T-helper 17 cell (primary cell): ENCODE measurements at places on chromosomes 16 and 17.

GRCh38 chr17:70288540-70289290 is 119.4 kb downstream of the KCNJ2 start:
- H3K27me3 ChIP-seq, result peaks cover 12% of the 10 kb centered on the region
- no peak overlapping the region for H3K27ac ChIP-seq
- no peak overlapping the region for H3K4me3 ChIP-seq
- H3K36me3 ChIP-seq, result no peaks in the 10 kb centered on the region

GRCh38 chr17:60522889-60523626 is 3.0 kb downstream of the APPBP2 start:
- H3K27me3 ChIP-seq, result no peaks in the 10 kb centered on the region
- no peak overlapping the region for H3K4me3 ChIP-seq
- H3K27ac ChIP-seq, result peak overlapping the region; percentile 0
- DNase-seq, result no peak

DNA sequence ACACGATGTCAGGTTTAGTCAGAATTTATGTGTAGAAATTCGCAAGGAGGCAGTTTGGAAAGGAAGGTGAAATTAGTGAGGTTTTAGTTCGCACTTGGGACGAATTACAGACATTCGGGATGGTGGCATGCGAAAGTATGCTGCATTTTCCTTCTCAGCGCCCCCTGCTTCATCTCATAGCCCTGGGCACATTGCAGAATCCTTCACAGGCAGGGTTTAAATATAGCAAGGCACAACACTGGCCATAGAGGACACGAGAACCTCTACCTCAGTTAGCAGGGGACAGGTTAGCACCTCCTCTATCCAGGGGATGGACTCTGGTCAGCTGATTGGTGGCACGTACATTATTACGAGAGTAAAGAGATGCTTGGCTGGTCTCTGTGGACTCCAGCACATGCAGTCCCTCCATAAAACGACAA is 47.5 kb downstream of the MAP2K6 start:
- H3K27ac ChIP-seq, result no peak overlapping the region
- H3K27me3 ChIP-seq, result no peaks in the 10 kb centered on the region
- H3K4me3 ChIP-seq, result no peak overlapping the region
- H3K36me3 ChIP-seq, result peaks cover 2% of the 10 kb centered on the region

DNA sequence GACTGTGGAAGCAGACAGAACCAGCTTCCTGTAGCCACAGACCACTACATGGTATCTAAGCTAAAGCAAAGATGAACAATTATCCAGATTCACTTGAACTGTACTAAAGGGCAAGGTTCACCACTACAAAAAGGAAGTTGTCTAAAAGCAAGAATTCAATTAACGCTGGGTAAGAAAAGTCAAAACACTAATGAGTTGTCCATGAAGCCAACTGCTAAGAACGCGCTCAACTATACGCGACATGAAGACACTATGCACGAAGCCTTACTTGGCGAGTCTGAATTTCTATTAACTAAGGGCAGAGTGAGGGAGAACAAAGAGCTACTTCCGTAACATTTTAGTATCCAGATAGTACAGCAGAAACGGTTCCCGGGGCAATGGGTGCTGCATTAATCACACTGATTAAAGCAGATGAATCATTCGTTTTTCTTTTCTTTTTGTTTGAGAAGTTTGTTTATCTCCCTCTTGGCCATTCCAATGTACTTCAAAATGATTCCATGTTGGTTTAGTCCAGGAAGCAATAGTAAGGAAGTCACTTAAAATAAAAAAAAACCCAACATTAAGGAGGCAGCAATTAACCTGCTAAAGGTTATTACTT is 2.8 kb upstream of the RPS15A start:
- peak overlapping the region; percentile 37 for H3K27ac ChIP-seq
- peaks cover 18% of the 10 kb centered on the region for H3K36me3 ChIP-seq
- H3K4me3 ChIP-seq, result no peak overlapping the region
- H3K4me1 ChIP-seq, result peaks cover 32% of the 10 kb centered on the region

- no peaks in the 10 kb centered on the region for H3K27me3 ChIP-seq
- H3K4me3 ChIP-seq, result no peak overlapping the region
- peaks cover 4% of the 10 kb centered on the region for H3K36me3 ChIP-seq
- no peak for DNase-seq
- H3K4me1 ChIP-seq, result no peaks in the 10 kb centered on the region
Observed at GRCh38 chr17:4545217-4545951, 9.8 kb downstream of the MYBBP1A start.

- no peak for DNase-seq
- H3K27ac ChIP-seq, result no peak overlapping the region
- peaks cover 1% of the 10 kb centered on the region for H3K27me3 ChIP-seq
- peaks cover 4% of the 10 kb centered on the region for H3K4me1 ChIP-seq
Observed at GRCh38 chr16:58411736-58412614, 19.7 kb downstream of the GINS3 start.

DNA sequence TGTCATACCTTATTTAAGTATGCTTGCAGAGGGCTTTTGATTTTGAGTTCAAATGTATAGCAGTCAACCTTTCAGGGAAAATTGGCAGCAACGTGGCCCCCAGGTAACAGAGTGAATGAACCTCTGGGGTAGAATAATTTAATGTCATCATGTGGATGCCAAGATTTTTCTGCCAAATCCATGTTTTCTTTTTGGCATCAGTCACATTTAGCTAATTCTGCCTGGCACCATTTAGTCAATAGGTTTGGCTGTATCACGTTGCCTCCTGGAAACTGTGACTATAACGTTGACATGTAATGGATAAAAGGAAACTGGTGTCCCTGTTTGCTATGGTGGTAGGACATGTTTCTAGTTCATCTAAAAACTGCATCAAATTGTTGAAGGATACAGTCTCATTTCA is 115.5 kb downstream of the HS3ST2 start:
- no peak overlapping the region for H3K27ac ChIP-seq
- DNase-seq, result no peak

GRCh38 chr16:1818873-1819525 is 7.6 kb downstream of the HAGH start:
- H3K27me3 ChIP-seq, result no peaks in the 10 kb centered on the region
- H3K36me3 ChIP-seq, result no peaks in the 10 kb centered on the region
- H3K4me1 ChIP-seq, result peaks cover 9% of the 10 kb centered on the region
- no peak for DNase-seq
- H3K27ac ChIP-seq, result no peak overlapping the region
- H3K4me3 ChIP-seq, result no peak overlapping the region

- no peaks in the 10 kb centered on the region for H3K36me3 ChIP-seq
- H3K27me3 ChIP-seq, result no peaks in the 10 kb centered on the region
- peaks cover 22% of the 10 kb centered on the region for H3K4me1 ChIP-seq
Observed at GRCh38 chr17:57521606-57522005, 223.5 kb downstream of the CCDC182 start.

DNA sequence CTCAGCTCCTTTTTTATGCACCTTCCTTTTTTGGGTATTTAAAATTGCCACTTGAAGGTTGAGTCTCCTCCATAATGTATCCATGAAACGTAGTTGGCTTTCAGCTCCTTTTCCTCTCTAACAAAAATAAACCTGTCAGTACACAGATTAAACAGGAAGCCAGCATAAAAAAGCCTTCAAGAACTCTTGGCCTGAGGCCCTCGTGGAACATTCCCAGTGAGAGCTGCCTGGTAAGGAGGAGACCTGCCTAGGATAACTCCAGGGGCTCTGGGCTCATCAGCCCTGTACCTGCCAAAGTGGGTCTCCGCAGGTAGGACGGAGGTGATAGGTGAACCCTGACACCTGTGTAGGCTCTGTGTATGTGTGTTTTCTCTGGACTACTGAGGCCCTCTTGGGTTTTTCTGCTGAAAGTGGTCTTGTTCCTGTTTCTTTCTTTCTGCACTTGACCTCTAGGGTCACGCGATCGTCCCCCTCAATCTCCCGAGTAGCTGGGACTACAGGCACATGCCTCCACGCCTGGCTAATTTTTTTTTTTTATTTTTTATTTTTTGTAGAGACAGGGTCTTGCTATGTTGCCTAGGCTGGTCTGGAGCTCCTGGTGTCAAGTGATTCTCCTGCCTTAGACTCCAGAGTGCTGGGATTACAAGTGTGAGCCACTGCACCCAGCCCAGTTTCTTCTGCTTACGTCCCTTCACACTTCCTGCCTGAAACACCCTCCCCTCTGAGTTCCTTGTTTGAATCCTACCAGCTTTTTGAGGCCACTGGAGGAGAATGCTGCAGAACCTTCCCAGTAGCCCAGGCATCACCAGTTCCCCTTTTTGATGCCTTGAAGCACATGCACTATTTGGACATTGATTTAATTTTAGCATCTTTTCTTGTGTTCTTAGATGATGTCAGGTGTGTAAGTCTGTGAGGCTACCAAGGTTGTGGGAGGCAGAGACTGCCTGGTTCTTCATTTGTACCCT is 9.8 kb downstream of the PGS1 start:
- H3K36me3 ChIP-seq, result no peaks in the 10 kb centered on the region
- H3K27ac ChIP-seq, result peak overlapping the region; percentile 97
- no peaks in the 10 kb centered on the region for H3K27me3 ChIP-seq
- H3K4me1 ChIP-seq, result peaks cover 46% of the 10 kb centered on the region
- H3K4me3 ChIP-seq, result peak overlapping the region; percentile 68
- no peak for DNase-seq

- H3K36me3 ChIP-seq, result peaks cover 9% of the 10 kb centered on the region
- no peak for DNase-seq
- H3K4me3 ChIP-seq, result peak overlapping the region; percentile 99
- H3K4me1 ChIP-seq, result peaks cover 59% of the 10 kb centered on the region
- peak overlapping the region; percentile 100 for H3K27ac ChIP-seq
Observed at GRCh38 chr17:7236808-7237207, 2.4 kb downstream of the PHF23 start.

- H3K27ac ChIP-seq, result peak overlapping the region; percentile 91
- no peak for DNase-seq
- H3K4me1 ChIP-seq, result peaks cover 37% of the 10 kb centered on the region
- H3K36me3 ChIP-seq, result peaks cover 5% of the 10 kb centered on the region
Observed at GRCh38 chr17:28901866-28902818, 737 bp downstream of the DHRS13 start.

- no peaks in the 10 kb centered on the region for H3K36me3 ChIP-seq
- peaks cover 23% of the 10 kb centered on the region for H3K27me3 ChIP-seq
- H3K27ac ChIP-seq, result no peak overlapping the region
- H3K4me1 ChIP-seq, result no peaks in the 10 kb centered on the region
- no peak overlapping the region for H3K4me3 ChIP-seq
Observed at GRCh38 chr17:52170963-52171572, 12.6 kb upstream of the CA10 start.

DNA sequence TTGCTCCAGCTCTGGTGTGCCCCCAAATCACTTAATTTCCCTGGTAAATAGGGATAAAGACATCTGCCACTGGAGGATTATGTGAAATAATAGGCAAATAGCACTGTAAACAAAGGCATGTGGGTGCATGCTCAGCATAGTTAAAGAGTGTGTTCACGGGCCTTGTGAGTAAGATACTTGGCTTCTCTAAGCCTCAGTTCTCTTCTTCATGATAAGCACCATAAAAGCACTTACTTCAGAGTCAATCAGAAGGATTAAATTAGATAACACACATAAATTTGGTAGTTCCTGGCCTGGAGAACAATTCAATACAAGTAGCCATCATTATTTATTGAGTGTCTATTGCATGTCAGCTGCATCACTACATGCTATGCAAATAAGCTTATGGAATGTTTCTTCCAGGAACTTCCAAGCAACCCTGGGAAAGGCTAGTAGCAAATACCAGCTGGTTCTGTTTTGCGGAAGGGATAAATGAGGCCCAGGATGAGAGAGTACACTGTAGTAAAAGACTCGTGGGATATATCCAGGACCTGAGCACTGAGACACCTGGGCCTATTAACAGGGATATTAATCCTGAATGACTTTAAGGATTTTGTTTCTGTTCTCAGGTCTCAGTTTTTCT is 14.5 kb downstream of the CCL11 start:
- DNase-seq, result no peak
- no peaks in the 10 kb centered on the region for H3K4me1 ChIP-seq
- no peak overlapping the region for H3K27ac ChIP-seq
- peaks cover 4% of the 10 kb centered on the region for H3K36me3 ChIP-seq
- peaks cover 49% of the 10 kb centered on the region for H3K27me3 ChIP-seq

- no peak overlapping the region for H3K27ac ChIP-seq
- no peak overlapping the region for H3K4me3 ChIP-seq
- no peaks in the 10 kb centered on the region for H3K27me3 ChIP-seq
- H3K36me3 ChIP-seq, result no peaks in the 10 kb centered on the region
Observed at GRCh38 chr17:82219083-82219482, 6.4 kb upstream of the CCDC57 start.

- peaks cover 4% of the 10 kb centered on the region for H3K4me1 ChIP-seq
- no peak overlapping the region for H3K4me3 ChIP-seq
- peaks cover 22% of the 10 kb centered on the region for H3K27me3 ChIP-seq
- DNase-seq, result no peak
Observed at GRCh38 chr16:72241008-72241407, 69.1 kb upstream of the PMFBP1 start.

- H3K27me3 ChIP-seq, result peaks cover 13% of the 10 kb centered on the region
- H3K27ac ChIP-seq, result no peak overlapping the region
- H3K4me3 ChIP-seq, result no peak overlapping the region
Observed at GRCh38 chr17:76614912-76615617, 28.5 kb downstream of the ST6GALNAC1 start.

DNA sequence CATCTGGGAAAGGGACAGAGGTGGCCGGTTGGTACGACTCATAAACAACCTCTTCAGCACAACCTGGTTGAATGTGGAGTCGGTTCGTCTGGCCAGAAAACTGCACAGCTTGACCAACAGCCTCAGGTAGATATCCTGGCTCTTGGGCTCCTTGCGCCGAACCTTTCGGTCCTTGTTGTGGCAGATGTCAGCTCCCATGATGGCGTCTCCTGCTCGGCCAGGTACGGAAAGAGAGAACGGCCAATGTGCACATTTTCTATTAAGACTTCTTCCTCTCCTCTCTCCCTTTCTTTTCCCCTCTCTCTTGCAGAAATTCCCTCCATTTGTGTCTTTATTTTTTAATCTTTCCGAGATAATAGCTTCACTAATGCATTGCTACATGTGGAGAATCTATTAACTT is 41.8 kb upstream of the CNTNAP4 start:
- no peak overlapping the region for H3K4me3 ChIP-seq
- no peaks in the 10 kb centered on the region for H3K4me1 ChIP-seq
- no peaks in the 10 kb centered on the region for H3K27me3 ChIP-seq
- no peak for DNase-seq

- no peaks in the 10 kb centered on the region for H3K36me3 ChIP-seq
Observed at GRCh38 chr16:85420501-85421337, 192.4 kb upstream of the GSE1 start.

GRCh38 chr16:88455610-88456355 is 2.7 kb downstream of the ZFPM1 start:
- peaks cover 24% of the 10 kb centered on the region for H3K4me1 ChIP-seq
- H3K27me3 ChIP-seq, result no peaks in the 10 kb centered on the region
- no peaks in the 10 kb centered on the region for H3K36me3 ChIP-seq
- peak overlapping the region; percentile 95 for H3K4me3 ChIP-seq
- peak; percentile 44 for DNase-seq

GRCh38 chr16:31354394-31355291 is at the start of gene ITGAX:
ITGAX (plus strand) TSS chr16:31355176; CDS start chr16:31355255, 79 bp downstream.
- peaks cover 25% of the 10 kb centered on the region for H3K4me1 ChIP-seq
- peaks cover 13% of the 10 kb centered on the region for H3K27me3 ChIP-seq
- H3K4me3 ChIP-seq, result peak within 1 kb of the TSS; percentile 76
- H3K36me3 ChIP-seq, result peaks cover 8% of the 10 kb centered on the region
- DNase-seq, result no peak

DNA sequence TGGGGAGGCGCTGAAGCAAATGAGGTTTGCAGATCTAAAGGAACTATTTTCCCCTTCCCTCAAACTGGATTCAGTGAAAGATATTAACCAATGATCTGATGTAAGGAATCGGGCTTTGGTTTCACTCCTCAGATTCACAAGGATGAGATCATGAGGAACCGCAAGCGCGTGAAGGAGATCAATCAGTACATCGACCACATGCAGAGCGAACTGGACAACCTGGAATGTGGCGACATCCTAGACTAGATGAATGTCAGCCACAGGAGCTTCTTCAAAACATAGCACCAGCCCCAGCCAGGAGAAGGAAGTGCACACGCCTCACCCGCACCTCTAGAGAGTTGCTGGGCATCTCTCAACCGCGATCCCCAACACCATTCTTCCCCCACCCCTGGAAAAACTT is 22.5 kb downstream of the ATPAF2 start:
- no peak overlapping the region for H3K27ac ChIP-seq
- H3K36me3 ChIP-seq, result no peaks in the 10 kb centered on the region
- no peak for DNase-seq
- no peak overlapping the region for H3K4me3 ChIP-seq
- no peaks in the 10 kb centered on the region for H3K27me3 ChIP-seq
